Common myeloid progenitor, CD34-positive (primary cell): ENCODE measurements at places on chromosomes 16 and 17.
A peak's percentile ranks its signal among the peaks of the same experiment; 100 is the strongest.

DNA sequence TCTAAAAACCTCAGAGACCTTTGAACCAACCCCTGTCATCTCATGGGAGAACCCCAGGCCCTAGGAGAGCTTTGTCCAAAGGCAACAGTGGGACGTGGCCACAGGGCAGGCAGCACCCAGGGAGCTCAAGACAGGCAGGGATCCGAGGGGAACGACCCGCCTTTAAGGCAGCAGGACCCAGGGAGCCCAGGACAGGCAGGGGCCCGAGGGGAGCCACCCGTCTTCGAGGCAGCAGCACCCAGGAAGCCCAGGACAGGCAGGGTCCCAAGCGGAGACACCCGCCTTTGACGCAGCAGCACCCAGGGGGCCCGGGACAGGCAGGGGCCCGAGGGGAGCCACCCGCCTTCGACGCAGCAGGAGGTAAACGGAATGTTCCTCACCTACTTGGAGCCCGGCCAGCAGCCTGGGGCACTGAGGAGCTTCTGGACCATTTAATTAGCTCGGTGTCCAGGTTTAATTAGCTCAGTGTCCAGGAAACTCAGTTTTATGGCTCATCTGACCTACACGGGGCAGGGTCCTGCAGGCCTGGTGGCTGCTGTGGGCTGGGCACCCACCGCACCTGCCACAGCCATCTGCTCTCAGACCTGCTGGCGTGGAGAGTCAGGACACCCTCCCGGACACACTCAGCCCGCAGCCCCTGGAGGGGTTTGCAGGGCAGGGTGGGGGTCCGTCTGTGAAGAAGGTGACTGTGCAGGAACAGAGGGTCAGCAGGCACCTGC is 24.4 kb downstream of the PIEZO1 start:
- no peak for DNase-seq

GRCh38 chr17:36697903-36698530 is 96.6 kb downstream of the MRM1 start:
- no peak for DNase-seq

- DNase-seq: peak; percentile 66
Observed at GRCh38 chr16:90019543-90020259, 445 bp upstream of the DBNDD1 start.

GRCh38 chr16:50614955-50615724 is 66.0 kb downstream of the SNX20 start:
- DNase-seq: no peak

DNA sequence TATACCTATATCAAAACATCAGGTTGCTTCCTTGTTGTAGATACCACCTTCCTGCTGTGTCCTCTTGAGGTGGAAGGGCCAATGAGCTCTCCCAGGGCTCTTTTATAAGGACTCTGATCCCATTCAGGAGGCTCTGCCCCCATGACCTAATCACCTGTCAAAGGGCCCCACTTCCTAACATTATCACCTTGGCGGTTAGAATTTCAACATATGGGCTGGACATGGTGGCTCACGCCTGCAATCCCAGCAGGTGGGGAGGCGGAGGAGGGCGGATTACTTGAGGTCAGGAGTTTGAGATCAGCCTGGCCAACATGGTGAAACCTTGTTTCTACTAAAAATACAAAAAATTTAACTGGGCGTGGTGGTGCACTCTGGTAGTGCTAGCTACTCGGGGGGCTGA is 86.4 kb downstream of the HAPSTR1 start:
- DNase-seq: no peak

DNA sequence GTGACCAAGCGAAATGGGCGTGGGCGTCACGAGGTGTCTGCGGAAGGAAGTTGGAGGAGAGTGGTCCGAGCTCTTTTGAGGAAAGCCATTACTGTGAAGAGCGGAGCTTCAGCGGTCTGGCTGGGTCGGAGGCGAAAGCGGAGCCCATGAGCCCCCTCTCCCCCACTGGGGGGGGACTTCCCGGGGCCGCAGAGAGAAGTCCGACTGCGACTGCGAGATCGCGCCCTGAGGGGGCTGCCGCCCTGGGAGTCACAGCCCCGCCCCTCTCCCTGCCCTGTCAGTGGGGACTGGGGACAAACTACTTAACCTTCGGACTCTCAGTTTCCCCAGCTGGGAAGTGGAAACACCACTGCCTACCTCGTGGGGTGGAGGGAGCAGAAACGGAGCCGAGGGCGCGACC is 20.0 kb upstream of the ARL4D start:
- no peak for DNase-seq

- DNase-seq: no peak
Observed at GRCh38 chr16:88415713-88416323, 33.1 kb downstream of the ZNF469 start.

- DNase-seq: no peak
Observed at GRCh38 chr17:80101946-80102663, 724 bp downstream of the GAA start.

GRCh38 chr16:68389006-68389405 is 59.3 kb downstream of the SMPD3 start:
- no peak for DNase-seq

DNA sequence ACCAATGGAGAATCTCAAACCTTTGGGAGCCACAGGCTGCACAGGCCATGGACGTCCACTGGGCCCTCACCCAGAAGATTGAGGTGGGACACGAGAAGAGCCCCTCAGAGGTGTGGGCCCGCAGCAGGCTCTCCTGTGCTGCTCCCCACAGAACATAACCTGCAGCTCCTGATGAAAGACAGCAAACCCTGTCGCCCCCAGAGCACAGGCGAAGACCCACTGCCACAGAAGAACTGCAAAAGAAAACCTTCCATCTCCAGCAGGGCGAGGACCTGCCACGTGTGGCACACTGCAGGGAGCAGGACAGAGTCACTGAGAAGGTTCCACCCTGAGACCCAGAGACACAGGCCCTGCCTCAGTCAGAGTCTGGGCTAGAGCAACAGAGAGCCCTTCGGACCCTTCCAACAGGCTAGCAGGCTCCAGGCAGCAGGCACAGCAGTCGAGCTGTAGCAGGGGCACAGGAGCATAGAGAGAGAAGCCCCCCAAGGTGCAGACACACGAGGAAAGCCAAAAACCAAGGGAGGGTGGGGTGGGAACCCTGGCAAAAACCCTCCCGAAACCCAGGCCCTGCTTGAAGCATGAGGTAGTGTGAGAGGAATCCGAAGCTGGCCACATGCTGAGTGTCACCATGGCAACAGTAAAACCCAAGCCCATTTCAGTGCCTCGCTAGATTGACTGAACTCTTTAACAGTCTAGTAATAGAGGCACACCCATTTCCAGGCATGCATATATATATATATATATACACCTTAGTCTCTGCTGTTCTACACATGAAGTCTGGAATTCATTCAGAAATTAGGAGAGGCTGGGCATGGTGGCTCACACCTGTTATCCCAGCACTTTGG is 60.0 kb upstream of the CHMP6 start:
- no peak for DNase-seq
